Thymus (tissue), 14 donors: ENCODE measurements at places on chromosomes 6 and 20.

DNA sequence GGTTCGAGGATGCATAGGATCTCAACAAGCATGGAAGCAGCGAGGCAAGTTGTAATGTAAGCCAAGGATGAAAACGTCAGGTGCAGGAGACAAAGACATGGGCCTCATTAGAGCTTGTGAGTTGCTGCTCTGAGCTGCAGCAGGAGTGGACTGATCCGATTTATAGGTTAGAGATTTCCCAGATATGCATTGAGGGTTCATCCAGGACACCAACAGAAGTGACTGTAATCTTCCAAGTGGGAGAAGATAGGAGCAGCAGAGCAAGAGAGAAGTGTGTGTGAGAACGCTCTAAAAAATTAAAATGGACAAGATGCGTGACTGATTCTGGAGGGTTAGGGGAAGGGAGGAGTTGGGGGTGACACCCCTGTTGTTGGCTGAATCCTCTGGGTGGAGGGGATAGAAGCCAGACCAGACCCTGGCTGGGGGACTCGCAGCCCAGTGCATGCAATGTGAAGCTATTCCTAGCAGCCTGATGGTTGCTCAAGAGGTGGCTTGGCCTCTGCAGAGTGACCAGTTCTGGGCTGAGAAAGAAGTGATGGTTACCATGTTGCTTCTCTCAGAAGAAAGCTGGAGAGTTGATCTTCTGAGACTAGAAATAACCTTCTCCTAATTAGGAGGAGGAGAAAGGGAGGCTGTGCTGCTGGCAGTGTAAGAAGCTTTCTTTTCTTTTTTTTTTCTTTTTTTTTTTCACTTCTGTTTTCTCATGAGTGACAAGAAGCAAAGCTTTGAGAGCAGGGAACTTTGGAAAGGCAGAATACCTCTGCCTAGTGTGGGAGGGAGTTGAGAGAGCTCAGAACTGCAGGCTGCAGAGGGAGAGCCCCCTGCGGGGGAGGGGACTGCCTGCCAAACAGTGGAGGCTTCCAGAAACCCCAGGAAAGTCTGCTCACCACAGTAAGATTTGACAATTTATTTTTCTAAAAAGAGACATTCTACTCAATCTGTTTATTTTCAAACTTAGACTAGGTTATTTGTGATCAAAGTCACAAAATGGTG lies 116.9 kb downstream of the SLX4IP start:
- no peak for DNase-seq

- DNase-seq: no peak
These were observed 35.2 kb upstream of the STMND1 start for GRCh38 chr6:17066610-17067009.

- no peak for DNase-seq
These were observed 637 bp downstream of the UBR2 start for GRCh38 chr6:42564506-42564825.

DNA sequence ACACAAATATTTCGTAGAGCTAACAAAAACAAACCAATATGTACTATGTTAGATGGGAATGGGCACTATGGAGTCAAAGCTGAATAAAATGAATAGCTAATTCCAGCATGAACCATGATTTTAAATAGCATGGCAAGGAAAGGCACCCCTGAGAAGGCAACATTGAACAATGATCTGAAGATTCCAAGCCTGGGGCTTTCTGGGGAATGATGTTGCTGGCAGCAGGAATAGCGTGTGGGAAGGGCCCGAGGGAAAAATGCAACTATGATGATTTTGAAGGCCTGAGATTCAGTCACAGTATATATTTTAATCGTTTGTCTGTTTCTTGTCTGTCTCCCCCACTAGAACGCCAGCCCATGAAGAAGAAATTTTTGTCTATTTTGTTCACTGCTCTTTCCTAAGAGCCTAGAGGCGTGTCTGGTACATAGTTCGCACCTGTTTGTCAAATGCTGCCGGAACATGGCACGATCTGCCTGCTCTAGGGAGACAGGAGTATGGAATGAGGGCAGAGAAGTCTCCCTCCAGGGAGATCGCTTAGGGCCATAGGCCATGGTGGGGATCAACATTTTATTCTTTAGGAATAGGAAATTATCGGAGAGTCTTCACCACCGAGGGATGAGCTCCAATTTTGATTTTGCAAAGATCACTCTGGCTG lies 84.8 kb upstream of the EYA2 start:
- no peak for DNase-seq

DNA sequence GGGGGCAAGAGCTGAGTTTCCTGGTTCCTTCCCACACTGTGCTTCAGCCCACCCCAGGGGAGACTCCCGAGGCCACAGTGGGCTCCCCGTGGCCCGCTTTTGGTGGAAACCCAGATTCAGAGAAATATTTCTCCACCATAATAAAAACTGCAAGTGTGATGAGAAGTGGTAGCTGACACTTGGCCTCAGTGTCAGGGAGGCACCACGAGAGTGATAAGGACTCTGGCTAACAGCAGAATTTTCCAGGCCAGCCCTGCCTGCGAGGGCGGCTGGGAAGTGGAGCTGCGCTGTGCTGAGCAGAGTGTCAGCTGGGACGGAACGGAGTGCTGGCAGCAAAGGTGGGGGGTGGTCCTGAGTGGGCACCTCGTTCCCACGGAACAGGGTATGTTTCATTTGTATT lies 22.5 kb downstream of the SPATA2 start:
- no peak for DNase-seq
